ENCODE measurements at places on chromosomes 11 and 22. TPM values are rescaled to one million over a fixed set of nuclear protein-coding genes. Genes with fewer than 3 reads are reported as not detected.

DNA sequence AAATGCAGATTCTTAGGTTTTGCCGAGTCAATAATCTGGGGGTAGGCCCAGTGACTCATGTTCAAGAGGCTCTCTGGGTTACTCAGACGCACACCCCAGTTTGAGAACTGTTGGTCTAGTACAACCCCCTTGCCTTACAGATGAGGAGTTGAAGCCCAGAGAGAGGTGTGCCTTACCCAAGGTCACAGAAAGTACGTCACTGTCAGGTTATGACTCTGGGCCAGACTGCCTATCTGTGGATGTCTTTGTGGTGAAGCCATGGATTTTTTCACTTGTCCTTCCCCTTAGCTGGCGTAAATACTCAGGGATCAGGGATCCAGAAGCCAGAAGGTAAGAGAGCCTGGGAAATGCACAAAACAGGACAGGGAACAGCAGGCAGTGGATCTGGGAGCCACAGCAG is 25.2 kb upstream of the NECTIN1 start:
- no peak for DNase-seq

Gene CASP1
- total RNA-seq = 31.9 TPM

Gene APOA5
- not detected for total RNA-seq

DNA sequence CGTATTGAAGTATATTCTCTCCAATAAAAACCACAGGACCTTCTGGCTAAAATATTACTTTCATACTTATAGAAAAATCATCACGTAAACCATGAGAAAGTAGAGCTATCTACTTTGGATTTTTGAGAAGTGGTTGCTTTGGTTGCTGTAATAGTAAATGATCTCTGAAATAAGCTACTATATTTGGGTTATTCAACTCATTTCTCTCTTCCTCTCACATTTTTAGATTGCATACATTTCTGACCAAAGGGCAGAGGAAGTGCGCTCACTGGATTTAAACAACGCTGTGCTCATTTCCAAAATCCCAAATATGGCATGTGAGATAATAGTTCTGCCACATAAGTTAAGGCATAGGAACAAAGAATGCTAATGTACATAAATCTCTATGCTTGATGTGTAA is 357.0 kb downstream of the LRRC4C start:
- no peak for DNase-seq

GRCh38 chr11:2816523-2816922 is 69.1 kb downstream of the CDKN1C start:
- DNase-seq = no peak
